Effector CD8-positive, alpha-beta T cell (primary cell): ENCODE measurements at places on chromosomes 5 and 9.

- no peak for DNase-seq
Measured at GRCh38 chr9:113624721-113625120, 161.2 kb downstream of the RGS3 start.

DNA sequence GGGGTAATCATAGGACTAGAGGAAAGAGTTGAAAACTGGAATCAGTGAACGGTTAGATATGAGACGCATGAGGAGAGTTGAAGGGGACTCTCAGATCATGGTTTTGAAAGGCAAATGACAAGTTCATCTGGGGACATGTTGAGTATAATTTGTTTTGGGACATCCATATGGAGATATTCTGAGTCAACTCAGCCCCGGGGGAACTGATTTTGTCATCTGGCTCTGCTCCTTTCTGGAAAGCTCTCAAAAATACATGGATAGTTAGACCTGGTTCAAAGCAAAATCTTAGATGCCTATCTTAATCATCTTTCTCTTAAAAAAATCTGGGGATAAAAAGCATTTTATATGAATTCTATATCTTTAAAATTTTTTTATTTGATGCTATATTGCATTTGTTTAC is 161.2 kb downstream of the SNX18 start:
- DNase-seq: no peak

DNA sequence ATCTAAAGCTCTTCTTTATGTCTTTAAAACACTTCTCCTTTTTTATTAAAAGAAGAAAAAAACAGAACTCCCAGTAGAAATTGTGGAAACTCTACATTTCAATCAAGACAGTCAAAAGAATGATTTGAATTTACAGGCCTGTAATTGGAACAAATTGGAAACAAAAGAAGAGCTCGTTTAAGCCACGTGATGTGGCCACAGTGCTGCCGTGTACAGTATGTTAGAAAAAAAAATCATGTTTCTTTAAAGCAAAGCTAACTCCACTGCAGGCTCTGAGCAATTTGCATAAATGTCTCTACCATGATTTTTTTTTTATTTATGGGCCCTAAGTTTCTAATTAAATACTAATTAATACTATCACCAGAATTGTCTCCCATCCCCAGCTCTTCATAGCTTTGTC is 325.6 kb downstream of the ZSWIM6 start:
- DNase-seq: no peak

DNA sequence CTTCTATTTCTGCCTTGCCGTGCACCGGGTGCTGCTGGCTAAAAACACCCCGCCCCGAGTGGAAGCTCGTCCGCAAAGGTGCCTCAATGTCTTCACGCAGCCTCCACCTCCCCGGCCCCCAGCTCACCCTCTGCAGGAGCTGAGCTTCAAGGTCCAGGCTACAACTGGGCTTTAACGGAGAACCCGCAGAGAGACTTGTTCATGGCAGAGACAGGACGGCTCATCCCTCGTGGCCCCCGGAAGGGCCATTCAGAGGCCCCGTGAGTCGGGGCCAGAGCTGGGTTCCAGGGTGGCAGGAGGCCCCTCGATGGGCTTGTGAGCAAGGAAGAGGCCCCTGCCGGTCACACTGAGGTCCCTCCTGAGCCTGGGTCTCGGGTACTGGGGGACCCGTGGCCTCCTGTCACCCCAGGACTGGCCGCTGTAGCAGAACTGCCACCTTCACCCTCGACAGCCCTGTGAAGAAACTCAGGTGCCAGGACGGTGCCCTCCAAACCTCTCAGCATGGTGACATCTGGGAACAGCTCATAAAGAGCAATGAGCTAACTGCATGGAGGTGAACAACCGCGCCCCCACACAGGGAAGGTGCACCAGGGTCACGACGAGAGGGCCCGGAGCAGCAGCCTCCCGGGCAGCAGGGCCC is 58.0 kb upstream of the UBAC1 start:
- DNase-seq: no peak

DNA sequence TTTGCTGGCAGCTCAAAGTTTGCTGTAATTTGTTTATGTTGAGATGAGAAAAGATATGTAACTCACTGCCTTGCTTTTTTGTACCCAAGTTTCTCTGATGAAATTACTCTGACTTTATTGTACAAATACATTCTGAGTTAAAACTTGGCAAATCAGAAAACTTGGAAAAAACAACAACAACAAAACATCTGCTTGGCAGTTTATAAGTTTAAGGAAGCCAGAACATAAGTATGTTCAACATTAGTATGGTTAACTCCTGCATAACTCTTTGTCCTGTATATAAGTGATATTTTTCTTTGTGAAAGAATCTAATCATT is 233.1 kb downstream of the MAST4 start:
- no peak for DNase-seq
